ENCODE measurements at places on chromosomes 1 and 21. TPM values are rescaled to one million over a fixed set of nuclear protein-coding genes. Genes with fewer than 3 reads are reported as not detected.

DNA sequence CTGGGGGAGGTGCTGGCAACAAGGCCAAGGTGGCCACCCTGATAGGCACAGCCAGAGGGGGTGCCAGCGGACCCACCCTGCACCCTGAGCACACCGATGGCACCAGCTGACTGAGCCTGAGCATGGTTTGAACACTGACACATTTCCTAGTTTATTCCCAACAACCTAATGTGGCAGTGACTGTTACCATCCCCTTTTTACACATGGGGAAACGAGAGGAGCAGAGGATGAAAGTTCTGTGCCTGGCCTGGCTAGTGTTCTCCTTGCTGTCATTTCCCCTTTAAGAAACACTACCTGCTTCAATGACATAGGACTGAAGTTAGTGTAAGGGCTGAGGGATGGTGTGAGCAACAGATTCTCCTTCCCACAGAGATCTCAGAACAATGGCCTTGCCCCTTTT is 15.3 kb downstream of the CLDN14 start:
- DNase-seq = no peak

DNA sequence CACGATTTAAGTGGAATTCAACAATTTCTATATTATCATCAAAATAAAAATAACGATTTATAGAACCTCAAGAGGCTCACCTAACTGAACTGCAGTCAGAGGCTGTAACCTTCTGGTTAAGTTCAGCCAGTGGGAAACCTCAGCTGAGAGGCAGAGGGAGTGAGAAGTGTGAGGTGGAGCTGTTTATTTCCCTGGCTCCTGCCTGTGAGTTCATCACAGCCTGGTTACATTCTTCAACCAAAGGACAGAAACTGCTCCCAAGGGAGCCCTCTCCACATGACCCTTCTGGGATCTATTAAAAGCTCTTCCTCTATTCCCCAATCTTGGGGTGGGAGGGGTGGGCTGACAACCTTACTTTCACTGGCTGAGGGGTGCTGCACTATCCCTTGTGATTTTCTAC is 22.2 kb downstream of the DYNLT5 start:
- no peak for DNase-seq

DNA sequence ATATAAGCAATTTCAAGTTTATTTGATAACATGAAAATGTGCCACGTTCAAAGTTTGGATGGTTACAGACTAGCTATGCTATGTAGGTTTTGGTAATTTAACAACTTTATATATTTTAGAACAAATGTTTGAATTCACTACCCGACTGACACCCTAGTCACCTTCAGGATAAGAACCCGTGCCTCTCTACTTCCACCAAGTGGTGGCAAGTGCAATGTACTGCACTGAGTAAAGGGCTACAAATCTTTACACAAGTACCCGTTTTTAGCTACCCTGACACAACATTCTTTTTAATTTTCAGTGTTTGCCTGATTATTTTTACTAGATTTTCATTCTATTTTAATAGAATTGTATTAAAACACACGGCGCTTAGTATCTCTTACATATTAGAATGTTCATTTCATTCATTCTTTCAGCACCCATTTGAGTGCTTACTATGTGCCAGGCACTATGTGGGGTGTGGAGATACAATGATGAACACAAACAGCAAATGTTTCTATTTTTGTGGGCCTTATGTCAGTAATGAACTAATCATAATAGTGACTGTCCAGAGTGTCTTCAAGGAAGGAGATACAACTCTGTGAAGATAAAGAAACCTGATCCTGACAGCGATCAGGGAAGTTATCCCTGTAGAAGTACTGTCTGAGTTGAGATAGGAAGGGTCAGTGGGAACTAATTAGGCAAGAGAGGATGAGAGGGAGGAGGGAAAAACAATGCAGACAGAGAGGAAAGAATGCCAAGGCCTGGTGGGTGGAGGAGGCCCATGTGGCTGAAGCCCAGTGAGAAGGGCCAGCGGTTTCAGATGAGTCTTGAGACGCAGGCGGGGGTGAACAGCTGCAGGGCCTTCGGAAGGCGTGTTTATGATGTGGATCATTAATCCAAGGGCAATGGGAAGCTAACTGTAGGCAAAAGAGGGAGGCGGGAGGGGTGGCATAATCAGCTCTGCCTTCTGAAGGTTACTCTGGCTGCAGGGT is 3.8 kb downstream of the LCA5L start:
- DNase-seq = peak; percentile 51

GRCh38 chr1:18776777-18777176 is 82.7 kb downstream of the TAS1R2 start:
- DNase-seq = peak; percentile 75

DNA sequence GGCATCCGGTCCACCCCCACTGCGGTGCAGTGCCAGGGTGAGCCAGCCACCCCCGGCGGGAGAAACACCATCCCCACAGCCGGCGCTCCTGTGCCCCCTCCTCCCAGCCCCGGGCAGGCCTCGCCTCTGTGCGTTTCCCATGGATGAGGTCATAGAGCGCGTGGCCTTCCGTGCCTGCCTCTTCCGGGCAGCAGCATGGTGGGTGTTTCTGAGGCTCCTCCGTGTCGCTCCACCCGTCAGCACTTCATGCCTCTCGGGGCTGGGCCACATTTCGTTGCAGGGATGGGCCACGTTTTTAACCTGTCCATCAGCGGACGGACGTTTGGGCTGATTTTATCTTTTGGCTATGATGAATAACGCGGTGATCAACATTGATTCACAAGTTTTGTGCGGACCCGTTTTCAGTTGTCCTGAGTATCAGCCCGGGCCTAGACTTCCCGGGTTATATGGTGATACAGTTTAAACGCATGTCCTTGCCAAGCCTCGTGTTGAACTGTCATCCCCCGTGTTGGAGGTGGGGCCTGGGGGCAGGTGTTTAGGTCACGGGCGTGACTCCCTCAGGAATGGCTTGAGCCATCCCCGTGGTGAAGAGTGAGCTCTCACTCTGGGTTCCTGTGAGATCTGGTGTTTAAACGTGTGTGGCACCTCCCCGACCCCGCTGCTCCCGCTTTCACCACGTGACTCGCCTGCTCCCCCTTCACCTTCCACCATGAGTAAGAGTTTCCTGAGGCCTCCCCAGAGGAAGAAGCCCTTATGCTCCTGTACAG is 64.8 kb downstream of the SLX9 start:
- DNase-seq = no peak

DNA sequence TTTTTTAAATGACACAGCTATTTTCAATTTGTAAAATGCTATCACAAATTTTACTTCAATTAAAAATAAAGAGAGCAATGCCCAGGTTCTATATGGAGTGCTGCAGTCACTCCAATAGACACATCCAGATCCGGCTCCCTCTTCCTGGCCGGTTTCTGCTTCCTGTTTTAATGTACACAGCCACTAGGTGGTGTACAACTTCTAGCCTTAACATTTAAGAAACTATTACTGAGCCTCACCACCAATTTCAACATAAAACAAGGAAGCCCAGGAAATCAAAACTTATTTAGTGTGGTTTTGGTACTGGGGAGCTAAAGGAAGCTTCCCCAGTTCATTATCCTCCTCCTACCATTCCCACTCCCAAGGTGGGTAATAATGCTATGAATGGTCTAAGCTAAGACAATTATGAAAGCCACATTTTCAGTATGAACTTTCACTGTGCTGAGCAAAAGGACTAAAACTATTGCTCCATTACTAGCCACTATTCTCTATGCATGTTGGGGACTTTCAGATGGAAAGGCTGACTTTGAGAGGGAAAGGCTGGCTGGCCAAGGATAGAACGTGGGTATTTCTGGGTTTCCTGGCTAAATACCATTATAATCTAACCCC is 25.5 kb upstream of the MTMR11 start:
- peak; percentile 63 for DNase-seq

- DNase-seq = no peak
Measured at GRCh38 chr21:45141507-45141906, 67.1 kb downstream of the ADARB1 start.

GRCh38 chr1:219433001-219433400 is 179.9 kb downstream of the ZC3H11B start:
- no peak for DNase-seq

Gene SELL
- not detected for total RNA-seq

Gene KIF21B
- total RNA-seq = 14.1 TPM
